ENCODE measurements at places on chromosomes 4 and X. TPM values are rescaled to one million over a fixed set of nuclear protein-coding genes. Genes with fewer than 3 reads are reported as not detected.

- peak; percentile 40 for DNase-seq
Measured at GRCh38 chr4:82437285-82438005, 7.1 kb downstream of the ENOPH1 start.

DNA sequence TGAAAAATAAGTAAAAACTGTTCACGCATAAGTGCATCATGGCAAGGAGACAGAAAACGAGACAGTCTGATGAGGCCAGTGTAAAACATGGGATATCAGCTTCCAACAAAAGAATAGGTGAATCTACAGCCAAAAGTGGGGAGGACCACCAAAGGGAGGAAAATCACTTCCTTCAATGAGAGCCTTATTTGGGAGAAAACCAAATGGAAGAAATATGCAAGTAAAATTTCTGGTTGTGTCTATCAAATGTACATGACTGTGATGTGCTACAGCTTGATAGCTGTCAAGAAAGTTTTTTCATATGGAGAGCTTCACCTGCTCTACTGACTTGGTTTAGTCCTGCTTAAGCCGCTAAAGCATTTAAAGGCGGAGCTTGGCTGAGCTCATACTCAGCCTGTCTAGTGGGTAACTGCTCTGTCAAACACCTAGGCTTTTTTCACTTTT lies 66.2 kb downstream of the MAGEA1 start:
- DNase-seq: no peak

DNA sequence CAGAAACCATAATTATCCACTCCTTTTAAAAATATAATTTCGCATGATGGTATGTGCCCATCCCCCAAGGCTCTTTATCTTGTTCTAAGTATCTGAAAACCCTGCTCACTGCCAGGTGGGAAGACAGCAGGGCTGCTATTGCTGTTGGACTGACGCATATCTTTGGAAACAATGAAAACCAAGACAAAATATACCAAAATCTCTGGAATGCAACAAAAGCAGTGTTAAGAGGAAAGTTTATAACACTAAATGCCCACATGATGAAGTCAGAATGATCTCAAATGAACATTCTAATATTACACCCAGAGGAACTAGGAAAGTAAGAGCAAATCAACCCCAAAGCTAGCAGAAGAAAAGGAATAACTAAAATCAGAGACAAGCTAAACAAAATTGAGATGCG lies 162.0 kb downstream of the FAM47B start:
- DNase-seq: no peak

DNA sequence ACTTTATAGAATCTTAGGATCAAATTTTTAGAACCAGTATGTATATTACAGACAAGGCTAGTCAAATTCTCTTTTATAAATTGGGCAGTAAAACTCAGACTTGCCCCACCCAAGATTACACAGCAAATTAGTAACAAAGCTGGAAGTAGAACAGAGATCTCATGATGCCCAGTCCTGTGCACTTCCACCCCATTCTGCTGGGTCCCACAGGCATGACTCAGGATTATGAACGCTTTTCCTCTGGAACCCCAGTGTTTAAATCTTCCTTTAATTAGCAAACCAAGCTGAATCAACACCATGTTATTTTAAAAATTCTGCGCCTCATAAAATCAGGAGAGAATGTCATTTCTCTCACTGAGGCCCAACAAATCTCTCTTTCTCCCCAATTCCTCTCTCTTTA lies 1.5 kb upstream of the IL13RA2 start:
- no peak for DNase-seq

GRCh38 chrX:8913655-8914409 lies 112.6 kb upstream of the FAM9A start:
- DNase-seq: peak; percentile 20

DNA sequence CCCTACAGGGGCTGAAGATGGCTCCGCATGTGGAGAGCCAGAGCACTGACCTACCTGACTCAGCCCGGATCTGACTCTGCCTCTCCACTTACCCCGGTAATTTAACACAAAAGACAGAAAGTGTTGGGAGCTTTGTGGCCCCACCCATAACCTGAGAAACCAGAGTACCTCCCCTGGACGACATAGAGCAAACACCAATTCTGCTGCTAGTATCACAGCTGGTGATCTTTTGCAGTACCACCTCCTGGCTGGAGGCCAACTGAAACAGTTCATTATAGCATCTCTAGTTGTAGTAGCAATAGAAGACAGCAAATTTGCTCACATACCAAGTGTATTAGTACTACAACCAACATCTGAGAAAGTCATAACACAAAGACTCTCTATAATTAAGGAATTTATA lies 443.9 kb downstream of the KLHL4 start:
- no peak for DNase-seq

ARAF gene
- 12.3 TPM for total RNA-seq

Measured in urinary bladder (tissue), 4 donors.